ENCODE measurements at places on chromosomes 2 and 18.

DNA sequence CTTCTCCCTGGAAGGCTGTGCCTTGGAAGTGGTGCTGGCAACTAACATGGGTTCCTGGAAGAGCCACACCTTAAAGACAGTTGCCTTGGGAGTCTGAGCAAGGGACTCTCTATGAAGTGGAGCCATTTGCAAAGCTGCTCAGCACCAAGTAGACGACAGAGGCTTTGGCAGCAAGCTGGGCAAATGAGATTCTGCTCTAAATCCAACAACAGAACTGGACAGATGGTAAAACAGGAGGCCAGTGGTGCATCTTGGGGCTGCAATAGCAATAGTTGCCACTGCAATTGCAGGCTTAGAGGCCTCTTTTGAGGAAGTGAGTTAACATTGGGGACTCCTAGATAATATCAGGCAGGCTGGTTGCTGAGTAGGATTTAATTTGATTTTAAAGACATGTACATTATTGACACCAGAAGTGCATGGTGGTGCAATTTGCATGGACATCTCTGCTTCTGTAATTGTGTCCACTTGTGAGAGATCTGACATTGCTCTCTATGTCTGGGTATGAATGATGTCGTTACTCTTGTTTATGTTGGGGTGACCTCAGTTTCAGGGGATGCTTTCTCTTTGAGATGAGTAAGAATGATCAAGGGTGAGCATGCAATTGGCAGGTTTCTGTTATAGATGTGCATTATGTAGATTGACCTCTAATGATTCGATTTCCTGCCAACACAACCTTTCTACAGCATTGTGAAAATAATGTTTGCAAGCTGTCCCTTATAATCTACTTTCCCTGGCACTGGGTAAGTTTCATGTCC lies 568.3 kb upstream of the MEX3C start:
- DNase-seq, result no peak

- DNase-seq, result no peak
Measured at GRCh38 chr2:27973592-27973991, 83.1 kb downstream of the BABAM2 start.

- no peak for DNase-seq
Measured at GRCh38 chr2:85291425-85292023, 36.3 kb downstream of the TGOLN2 start.

DNA sequence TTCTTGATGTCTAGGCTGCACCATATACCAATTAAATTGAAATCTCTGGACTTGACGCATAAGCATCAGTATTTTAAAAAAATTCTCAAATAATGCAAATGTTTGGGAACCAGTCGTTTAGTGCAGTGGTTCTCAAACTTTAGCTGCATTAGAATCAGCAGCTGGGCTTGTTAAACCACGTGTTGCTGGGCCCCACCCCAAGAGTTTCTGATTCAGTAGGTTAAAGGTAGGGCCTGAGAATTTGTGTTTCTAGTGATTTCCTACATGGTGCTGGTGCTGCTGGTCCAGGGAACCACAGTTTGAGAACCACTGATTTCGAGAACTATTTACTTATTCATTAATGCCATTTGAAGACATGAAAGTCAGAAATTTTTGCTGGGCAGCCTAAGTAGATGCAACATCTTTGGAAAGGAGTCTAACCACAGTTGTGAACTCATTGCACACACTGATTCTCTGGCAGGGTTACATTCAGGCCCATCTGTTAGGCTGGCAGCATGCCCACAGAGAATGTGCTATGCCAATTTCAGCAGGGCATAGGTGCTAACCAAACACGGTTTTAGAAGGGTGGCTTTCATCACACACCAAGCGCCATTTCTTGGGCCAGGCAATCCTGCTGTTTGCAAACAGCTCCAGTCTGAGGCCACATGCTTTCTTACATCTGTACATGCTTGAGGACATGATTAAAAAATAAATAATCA lies 26.4 kb upstream of the ATP5MC3 start:
- DNase-seq, result no peak

DNA sequence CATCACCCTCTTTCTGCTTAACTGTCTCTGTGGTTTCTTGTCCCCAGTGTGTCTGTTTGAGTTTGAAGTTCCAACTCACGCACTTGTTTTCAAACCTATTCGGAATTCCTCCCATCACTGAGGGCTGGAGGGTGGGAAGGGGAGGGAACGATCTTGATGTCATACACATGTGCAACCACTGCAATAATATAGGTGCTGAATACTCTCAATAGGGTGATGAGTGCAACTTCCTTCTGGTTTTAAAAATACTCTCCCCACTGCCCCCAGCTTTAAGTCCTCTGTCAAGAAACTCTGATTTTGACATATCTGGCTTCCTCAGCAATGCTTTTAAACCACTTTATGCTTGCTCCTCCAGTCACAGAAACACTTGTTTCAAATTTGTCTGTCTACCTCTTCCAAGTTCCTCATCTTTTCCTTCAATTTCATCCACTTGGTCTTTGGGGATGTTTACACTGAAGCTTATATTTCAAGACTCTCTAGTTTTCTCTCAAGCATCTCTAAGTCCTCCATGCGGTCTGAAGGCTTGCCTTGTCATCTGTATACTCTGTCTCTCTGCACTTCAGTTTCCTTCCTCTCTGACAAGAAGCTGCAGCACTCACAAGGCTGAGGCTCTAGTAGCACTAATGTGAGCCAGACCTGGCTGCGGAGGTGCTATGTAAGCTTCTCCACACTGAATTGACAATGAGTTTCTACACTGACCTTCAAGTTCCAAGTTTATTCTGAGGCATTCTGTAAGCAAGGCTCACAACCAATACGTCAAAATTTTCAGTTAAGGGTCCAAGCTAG lies 422.3 kb downstream of the ZEB2 start:
- no peak for DNase-seq

DNA sequence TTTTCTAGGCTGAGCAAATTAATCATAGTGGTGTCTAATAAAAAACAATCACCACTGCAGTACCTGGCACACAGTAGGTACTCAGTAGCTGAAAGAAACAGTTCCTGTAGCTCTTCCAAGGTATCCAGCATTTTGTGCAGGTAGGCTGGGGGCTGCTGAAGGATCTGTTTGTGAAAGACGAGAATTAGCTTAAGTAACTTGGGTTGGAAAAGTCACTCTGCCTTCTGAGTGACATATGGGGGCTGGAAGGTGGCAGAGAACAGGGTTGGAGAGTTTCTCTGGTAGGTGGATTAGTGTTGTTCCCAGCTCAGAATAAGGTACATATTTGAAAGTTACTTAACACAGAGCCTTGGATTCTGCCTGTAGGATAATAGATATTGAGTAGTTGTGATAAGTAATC lies 72.8 kb downstream of the FMNL2 start:
- DNase-seq, result no peak

- no peak for DNase-seq
Measured at GRCh38 chr2:209976698-209977385, 25.6 kb upstream of the RPE start.

DNA sequence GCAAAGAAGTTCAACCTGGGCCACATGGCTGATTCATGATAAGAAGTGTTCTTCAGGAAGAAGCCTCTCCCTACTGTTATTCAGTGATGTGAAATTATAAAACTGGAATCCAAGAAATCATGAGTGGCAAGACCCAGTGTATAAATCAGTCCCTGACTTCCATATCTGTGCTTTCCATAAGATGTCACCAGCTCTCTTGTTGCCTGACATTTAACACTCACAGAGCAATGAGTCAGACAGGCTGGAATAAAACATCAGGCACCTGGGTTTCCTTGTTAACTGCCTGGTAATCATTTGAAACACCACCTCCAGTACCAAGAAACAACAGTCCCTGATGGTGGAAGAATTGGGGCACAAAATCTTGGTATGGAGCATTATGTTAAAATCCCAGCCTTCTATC lies 76.1 kb downstream of the SCG2 start:
- DNase-seq, result no peak

GRCh38 chr18:39199231-39199855 lies 1633.7 kb upstream of the CELF4 start:
- no peak for DNase-seq

GRCh38 chr2:42001711-42002201 lies 46.1 kb upstream of the PKDCC start:
- DNase-seq, result no peak

GRCh38 chr2:134164306-134164705 lies 89.6 kb upstream of the MGAT5 start:
- DNase-seq, result no peak

GRCh38 chr2:172988728-172989127 lies 86.9 kb upstream of the MAP3K20 start:
- DNase-seq, result no peak

GRCh38 chr2:47088371-47089082 lies 66.6 kb downstream of the STPG4 start:
- no peak for DNase-seq

GRCh38 chr2:137857881-137858280 lies 106.4 kb upstream of the HNMT start:
- no peak for DNase-seq

GRCh38 chr2:19911808-19912509 lies 10.2 kb upstream of the TTC32 start:
- no peak for DNase-seq

Data from cortex of kidney (tissue), 1 donor.